NCI-H774 (cell line): ENCODE measurements at places on chromosomes 1 and 21.

DNA sequence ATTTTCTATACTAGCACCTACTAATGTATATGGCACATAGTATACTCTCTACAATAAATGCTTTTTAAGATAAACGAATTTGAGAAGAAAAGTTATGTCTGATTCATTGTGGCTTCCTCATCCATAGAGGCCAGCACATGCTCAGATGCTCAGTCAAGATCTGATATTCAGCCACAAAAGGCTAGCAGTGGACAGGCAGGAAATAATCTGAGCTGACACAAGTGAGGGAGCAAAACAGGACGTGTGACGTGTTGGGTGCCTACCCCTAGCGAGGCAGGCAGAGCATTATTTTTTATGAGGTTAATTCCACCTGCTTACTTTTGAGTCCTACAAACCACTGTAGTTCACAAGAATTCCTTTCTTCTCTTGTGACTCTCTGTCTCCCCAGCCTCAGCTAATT, 550.9 kb downstream of the SMYD3 start:
- no peak for DNase-seq

DNA sequence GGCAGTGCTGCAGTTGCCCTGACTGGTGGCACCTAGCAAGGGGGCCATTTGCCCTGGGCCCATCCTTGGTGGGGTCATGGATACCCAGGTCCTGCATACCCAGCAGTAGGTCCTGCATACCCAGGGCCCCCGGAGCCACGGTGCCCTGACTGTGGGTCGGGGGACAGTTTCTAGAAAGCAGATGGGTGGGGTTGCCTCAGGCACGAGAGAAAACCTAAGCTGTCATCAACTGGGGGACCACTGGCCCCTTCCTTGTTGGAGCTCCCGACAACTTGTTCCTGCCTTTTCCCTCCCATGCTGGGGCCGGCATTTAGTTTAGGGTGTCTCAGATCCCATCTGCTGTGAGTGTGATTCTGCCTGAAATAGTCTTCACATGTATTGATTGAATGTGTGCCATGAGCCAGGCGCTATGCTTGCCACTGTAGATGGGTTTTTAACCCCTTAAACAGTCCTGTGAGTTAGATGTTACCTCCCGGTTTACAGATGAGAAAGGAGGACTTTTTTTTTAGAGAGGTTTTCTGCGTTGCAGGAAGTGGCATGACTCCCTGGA, 15.6 kb downstream of the SPSB1 start:
- no peak for DNase-seq

DNA sequence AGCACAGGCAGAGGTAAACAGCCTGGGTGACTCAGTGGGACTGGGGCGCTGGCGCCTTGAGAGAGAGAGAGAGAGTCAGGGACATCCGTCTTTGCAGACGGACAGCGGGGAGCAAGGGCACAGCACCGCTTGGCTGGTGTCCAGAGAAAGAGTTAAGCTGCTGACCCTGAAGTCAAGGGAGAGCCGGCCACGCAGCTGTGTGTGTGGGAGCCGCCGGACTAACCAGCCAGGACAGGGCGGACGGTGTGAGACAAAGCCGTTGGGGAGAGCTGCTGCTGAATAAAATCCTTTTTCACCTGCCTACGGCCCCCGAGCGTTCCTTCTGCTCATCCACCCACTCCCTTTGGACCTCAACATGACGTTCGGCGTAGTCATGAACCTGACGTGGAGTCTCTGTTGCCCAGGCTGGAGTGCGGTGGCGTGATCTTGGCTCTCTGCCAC, 14.5 kb downstream of the CFAP74 start:
- no peak for DNase-seq

DNA sequence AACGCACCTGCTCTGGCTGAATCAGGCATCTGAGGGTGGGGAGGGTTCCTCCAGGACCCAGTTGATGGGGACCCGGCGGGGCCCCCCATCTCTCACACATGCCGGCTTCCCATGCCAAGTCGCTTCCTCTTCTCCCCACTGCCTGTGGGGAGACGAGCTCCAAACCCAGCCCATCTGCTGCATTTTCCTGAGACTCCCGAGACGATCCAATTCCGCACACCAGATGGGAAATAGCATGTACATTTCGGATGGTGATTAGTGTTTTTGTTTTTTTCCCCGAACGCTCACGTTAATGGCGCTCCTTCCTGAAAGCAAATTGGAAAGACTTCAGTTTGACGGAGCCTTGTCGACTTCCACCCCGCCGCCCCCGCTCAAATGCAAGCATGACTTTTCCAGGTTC, 13.2 kb upstream of the GRIK3 start:
- no peak for DNase-seq

- peak; percentile 92 for DNase-seq
Measured at GRCh38 chr1:37338658-37339057, 135.7 kb upstream of the ZC3H12A start.

GRCh38 chr1:228974273-228974672, 239.0 kb downstream of the RHOU start:
- no peak for DNase-seq

- DNase-seq: no peak
Measured at GRCh38 chr1:36570478-36571060, 87.9 kb upstream of the CSF3R start.

GRCh38 chr1:180173952-180174351, 19.3 kb downstream of the QSOX1 start:
- DNase-seq: no peak

DNA sequence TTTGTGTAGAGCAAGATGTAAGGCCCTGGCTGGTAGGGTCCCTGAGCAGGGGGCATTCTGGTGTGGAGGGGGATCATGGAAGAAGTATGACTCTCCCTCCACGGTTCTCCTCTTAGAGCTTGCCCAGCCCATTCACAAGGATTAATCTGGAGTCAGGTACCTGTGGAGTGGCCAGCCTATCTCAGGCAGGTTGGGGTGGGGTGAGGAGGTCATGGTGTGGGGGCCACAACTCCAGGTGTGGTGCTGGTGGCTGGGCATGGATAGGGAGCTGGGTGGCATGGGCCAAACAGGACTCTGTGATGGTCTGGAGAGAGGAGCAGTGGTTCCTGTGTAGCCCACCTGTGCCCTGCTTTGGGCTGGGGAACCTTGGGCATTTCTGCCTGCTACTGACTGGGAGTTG, 32.3 kb downstream of the TMCC2 start:
- no peak for DNase-seq

DNA sequence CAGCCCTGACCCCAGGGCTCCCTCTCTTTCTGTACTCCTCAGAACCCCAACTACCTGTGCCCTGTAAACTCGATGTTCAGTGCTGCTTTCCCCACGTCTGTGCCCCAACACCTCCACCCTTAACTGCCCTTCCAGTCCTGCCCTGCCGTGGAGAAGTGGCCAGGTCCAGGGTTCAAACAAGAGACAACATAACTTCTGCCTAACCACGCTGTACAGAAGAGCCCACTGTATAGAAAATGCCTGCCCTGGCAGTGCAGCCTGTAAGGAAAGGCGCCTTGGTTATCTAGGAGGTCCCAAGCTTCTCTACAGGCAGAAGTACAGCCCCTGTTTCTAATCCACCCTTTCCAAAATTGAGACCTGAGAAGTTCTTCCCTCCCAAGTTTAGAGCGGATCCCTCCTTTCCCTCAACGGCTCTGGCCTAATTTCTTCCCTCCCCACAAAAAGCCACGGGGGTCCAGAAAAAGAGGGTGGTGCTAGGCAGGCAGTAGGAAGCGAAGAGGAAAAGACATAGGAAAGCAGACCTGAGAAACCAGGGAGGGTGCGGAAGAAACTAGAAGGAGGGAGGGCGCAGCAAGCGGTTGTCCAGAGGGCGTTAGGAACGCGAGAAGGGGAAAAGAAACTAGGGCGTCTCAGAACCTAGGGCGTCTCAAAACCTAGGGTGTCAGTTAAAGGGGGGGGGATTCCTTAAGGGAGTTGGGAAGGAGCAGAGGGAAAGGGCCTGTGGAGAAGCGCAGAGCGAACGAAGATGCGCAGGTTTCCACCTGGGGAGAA, 3.2 kb downstream of the DMRTA2 start:
- DNase-seq: no peak
